ENCODE measurements at places on chromosomes 1 and 21.

GRCh38 chr1:214604523-214604922, 1.5 kb downstream of the CENPF start:
- no peak for DNase-seq

DNA sequence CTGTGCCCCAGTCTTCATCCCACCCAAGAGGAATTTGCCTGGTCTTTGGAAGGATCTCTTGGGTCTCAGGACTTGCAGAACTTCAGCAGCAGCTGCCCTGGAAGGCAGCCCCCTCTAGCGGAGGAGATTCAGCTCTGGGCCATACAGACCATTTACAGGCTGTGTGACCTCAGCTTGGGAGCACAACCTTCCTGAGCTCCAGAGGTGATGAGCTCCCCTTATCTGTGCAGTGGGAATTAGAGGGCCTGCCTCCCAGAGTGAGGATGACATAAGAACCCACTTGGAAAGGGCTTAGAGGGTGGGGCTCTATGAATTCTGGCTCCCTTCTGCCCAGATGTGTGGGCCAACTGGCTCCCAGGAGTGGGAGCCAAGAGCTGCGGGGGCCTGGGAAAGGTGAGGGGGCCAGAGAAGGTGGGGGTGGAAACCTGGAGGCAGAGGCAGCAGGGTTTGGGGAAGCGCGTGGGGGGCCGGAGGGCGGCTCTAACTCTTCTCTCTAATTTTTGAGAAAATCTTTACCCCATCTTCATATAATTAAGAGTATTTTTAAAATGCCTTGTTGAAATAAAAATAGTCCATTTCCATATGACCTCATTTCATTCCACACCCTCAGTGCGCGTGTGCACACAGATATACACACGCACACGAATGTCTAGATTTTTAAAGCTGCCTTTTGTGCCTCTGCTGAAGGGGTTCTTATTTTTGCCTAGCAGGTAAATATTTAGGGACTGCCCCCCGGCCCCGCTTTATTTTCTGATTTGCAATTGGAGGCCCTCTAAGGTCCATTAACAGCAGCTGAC, 21.5 kb downstream of the EPHB2 start:
- no peak for DNase-seq

DNA sequence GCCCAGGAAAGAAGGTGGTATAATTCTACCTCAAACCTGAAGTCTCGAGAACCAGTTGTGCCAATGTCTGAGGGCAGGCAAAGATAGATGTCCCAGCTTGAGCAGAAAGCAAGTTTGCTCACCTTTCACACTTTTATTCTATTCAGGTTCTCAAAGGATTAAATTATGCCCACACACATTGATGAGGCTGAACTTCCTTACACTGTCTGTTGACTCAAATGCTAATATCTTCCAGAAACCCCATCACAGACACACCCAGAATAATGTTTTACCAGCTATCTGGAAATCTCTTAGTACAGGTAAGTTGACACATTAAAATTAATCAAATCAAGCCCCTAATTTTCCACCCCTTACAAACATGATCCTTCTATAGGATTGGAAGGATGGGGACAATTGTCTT, 605.7 kb downstream of the NUF2 start:
- DNase-seq: no peak

DNA sequence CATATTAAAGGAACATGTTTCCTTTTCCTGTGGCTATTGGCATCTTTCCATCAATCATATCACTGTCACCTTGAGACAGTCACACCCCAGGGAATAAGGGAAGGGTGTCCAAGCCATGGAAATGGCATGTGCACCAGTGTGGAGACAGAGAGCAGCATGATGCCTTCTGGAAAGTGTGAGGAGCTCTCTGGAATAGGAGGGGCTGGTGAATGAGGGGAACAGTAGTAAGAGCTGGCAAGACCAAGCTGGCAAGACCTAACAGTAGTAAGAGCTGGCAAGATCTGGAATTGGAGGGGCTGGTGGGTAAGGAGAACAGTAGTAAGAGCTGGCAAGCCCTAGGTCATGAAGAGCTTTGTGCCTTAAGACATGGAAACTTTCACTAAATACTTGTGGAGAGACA, 186.7 kb downstream of the C1orf94 start:
- DNase-seq: no peak

GRCh38 chr1:42720868-42721267, 19.2 kb downstream of the CLDN19 start:
- no peak for DNase-seq

DNA sequence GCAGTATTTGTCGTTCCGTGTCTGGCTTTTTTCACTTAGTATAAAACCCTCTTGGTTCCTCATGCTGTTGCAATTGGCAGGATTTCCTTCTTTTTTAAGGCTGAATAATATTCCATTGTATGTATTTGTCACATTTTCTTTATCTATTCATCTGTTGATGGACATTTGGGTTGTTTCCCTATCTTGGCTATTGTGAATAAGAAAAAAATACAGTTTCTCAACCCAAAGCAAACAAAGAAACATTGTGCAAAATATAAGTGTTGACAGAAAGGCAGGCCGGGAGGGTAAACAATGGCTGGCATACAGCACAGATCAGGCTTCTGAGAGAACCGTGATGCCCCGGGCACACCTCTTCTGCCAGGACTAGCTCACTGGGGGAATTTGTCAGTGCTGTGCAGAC, 26.9 kb downstream of the NENF start:
- DNase-seq: no peak

DNA sequence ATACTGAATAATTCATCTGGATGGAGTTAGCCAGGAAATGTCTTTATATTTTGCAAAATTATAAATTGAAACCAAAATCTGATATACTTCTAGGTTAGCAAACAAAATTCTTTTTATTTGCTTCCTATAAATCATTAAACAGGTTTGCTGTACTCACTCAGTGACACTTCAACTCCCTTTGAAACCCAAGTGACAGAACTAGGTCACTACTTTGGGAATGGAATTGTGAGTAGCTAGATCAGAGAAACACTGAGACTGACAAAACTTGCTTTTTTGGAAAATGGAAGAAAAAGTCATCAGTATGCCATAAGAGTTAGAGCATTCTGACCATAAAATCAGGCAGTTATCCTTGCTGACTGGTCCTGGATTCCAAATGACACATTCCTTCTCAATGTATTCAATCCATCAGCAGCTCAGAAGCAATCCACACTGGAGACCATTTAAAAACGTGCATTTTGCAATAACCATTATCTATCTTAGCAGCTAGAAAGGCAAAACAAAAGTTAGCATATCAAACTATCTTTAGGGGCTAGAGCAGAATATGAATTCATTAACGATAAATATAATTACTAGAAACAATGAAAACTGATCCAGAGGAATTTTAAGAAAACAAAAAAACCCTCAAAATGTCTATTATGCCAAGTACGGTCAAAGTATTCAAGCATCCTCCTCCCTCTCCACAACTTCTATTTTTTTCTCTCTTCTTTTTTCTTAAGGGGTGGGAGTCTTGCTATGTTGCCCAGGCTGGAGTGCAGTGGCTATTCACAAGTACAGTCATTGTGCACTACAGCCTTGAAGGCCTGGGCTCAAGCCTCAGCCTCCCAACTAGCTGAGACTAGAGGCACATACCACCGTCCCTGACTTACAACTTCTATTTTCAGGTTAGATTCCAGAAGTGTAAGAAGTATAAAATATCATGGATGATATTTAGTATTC, 60.1 kb downstream of the HNRNPR start:
- no peak for DNase-seq

DNA sequence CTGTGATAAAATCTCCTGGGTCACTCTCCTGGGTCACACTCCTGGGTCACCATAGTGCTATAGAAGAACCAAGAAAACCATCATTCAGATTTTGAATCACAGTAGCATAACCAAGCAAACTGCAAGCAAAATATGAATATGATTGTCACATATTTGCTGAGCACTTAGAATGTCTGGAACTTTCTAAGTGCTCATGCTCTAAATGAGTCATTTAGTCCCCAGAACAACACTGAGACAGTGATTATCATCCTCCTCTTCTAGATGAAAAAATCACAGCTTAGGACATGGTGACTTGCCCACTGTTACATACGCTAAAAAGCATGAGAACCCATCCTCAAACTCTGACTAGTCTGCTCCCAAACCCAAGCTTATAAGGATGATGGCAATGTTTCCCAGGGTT, 39.5 kb upstream of the DDAH1 start:
- no peak for DNase-seq

DNA sequence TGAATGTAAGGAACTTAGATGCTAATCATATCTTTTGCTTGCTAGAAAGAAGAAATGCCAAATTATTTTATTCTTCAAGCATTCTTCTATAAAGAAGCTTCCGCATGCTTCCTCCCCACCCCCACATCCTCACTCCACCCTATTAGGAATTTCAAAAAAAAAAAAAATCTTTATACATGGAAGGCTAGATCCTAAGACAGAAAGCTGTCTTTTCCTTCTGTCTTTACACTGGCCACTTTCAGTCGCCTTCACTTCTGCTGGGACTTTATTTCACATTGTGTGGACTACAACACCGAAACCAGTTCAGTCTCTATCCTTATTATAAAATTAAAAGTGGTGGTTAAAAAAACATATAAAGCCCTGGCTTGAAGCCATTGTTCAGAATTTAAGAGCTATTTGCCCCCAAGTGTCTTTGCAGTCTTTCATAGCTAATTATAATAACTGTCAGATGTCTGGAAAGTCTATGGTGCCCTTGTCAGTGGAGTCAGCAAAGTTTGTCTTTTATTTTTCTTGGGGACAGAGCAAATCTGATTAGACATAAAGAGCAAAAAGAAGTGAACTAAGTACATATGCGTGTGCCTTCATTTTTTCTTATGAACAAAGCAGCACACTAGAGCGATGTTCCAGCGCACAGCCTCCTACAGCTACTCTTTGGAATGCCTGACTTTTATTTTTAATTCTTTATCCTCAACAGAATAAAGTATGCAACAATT, 297.7 kb downstream of the PTPRC start:
- peak; percentile 55 for DNase-seq

DNA sequence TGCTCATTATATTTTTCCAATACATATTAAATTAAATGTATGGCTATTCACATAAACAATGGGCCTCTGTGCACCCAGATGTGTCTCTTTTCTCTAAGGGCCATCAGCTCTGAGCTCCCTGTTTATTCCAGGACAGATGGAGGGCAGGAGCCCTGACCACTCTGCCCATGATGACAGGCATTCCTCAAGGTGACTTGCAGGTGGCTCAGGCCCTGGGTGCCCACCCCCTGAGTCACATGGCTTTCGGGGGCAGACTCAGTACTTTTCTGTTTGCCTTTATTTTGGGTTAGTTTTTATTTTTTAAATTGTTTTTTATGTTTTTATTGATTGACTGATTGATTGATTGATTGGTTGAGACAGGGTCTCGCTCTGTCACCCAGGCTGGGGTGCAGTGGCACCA, 6.4 kb upstream of the LRP8 start:
- DNase-seq: no peak

GRCh38 chr1:184664042-184664660, 90.5 kb downstream of the EDEM3 start:
- peak; percentile 86 for DNase-seq

- DNase-seq: no peak
Observed at GRCh38 chr1:184322253-184322652, 64.6 kb upstream of the C1orf21 start.

GRCh38 chr1:32540605-32541004, 1.4 kb downstream of the ZBTB8A start:
- no peak for DNase-seq

- no peak for DNase-seq
Observed at GRCh38 chr1:175221557-175222175, 29.1 kb upstream of the KIAA0040 start.

DNA sequence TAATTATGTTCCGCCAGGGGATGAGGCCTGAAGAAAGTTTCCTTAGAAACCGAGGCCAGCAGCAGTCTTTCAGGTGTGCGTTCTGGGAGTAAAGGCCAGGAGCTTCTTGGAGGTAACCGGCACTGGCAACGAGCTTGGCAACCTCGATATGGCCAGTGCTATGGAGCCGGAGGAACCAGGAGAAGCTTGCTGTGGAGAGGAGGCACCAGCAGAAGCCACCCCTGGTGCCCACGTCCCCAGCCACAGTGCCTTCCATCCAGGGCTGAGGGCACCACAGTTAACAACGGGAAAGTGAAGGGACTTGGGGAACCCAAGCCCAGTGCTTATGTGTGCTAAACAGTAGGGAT, 41.5 kb upstream of the LIN9 start:
- no peak for DNase-seq

GRCh38 chr1:157870490-157870889, 28.9 kb upstream of the CD5L start:
- DNase-seq: no peak

DNA sequence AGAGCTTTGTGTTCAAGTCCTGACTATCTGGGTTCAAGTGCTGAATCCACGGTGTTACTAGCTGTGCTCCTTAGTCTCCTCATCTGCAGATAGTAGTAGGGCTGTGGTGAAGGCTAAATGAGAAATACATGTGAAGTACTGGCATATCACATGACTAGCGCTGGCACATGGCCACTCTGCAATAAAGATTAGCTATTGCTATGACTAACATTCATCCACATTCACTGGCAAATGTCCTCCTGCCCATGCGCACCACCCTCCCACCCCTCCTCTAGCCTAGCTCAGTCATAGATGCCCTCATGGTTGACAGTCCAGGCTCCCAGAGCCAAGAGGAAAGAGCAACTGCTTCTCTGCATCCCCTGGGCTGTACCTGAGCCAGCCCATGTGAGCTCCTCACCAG, 8.5 kb upstream of the COL8A2 start:
- DNase-seq: no peak

- DNase-seq: no peak
Observed at GRCh38 chr1:246214708-246215509, 292.2 kb downstream of the SMYD3 start.

DNA sequence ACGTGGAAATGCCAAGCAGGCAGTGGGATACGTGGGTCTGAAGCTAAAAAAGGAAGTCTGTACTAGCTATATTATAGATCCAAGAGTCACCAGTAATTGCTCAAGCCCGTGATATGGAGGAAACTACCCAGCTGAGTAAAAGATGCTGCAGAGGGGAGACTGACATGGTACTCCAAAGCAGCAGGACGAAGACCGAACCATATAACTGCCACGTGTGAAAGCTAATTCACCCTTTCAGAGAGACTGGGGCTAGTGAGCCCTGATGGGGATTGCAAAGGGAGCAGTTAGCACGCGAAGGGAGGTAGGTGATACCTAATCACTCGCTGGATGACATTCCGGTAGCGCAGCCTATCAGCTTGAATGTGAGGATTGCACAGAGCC, 316 bp downstream of the AP4B1 start:
- DNase-seq: no peak

- DNase-seq: peak; percentile 50
Observed at GRCh38 chr1:156860113-156860627, 495 bp upstream of the NTRK1 start.

DNA sequence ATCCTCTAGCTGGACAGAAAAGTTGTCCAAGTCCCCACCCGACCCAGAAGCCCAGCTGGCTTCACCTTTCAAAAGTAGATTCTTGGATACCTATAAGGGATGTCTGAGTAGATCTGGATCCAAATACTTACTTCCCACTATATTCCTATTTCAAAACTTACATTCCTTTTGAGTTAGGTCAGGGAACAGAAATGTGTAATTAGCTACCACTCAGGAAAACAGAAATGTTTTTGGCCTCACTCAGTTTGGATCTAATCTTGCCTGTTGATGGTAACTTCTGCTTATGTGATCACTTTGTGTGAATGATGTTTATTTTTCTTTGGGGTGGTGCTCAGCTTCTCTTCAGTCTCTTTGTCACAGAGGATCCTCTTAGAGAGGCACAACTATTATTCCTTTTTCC, 814.4 kb upstream of the RGS18 start:
- DNase-seq: no peak

- no peak for DNase-seq
Observed at GRCh38 chr1:47241114-47242113, 9.4 kb upstream of the TAL1 start.

All from cerebellar cortex (tissue), 1 donor.